Adipocyte (in vitro differentiated cells): ENCODE measurements at places on chromosomes 6 and 20.

DNA sequence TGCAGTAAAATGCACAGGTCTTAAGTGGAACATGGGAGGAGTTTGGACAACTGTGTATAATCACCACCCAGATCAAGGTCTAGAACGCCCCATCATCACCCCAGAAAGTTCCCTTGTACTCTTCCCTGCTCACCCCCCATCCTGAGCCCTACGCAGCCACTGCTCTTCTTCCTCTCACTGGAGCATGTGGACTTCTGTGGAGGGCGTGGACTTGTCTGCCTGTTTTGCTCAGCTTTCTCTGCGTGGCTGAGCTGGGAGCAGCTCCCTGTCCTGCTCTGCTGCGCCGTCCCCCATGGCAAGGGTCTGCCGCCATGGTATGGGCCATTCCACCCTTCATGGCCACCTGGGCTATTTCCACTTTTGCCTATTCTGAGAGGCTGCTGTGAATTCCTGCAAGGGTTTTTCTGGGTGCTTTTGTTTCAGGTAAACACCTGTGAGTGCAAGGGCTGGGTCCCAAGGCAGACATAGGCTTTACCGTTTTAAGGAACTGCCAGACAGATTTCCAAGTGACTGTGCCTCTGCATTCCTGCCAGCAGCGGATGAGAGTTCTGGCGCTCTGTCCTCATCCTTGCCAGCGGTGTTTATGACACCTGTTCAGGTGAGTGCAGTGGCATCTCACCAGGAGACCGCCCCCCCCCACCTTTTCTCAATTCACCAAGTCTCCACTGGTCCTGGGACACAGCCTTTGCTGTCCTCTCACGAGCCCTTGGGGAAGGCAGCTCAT, 19.7 kb downstream of the PCK1 start:
- DNase-seq: no peak

DNA sequence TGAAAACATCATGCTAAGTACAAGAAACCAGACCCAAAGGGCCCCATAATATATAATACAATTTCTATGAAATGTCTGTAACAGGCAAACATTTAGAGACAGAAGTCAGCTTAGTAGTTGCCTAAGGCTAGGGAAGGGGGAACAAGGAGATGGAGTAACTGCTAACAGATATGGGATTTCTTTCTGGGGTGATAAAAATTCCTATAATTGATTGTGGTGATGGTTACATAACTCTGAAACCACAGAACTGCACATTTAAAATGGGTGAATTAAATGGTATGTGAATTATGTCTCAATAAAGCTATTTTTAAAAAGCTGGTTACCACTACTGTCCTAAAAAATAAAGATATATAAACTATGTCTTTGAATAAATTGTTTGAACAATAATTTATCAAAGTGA, 3.2 kb downstream of the CEP162 start:
- no peak for DNase-seq

DNA sequence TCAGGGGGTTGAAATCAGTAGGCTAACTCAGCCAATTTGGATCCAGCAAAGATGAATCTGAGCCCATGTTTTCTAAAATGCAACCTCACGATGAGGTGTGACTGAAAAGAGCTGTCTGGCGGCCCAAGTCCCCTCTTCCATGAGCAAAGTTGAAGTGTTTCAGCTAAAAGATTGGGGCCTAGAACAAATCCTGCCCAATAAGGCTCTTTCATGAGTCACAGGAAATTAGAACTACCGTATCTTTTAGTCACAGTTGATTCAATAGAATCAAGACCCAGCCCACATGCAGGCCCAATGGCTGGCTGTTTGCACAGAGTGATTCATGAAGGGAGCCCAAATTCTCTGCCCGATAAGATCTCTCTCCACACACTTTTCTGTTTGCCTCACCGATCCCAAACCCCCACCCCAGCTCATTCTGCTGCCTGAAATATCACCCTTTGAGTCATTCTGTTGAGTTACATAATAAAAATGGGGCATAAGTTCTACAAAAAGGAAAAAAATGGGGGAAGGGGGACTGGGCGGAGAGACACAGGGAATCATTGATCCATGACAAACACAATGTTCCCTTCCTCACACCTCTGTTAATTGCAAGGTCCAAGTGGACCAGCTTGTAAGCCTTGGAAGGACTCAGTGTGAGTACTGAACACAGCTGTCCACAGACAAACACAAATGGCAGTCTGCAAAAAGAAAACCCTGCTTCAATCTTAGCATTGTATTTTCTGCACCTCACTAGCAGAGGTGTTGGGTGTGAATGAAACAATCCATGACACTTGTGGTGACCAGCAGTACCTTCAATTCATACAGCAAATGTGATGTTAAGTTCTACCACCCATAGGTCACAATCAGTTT, 13.8 kb downstream of the FOXQ1 start:
- peak; percentile 76 for DNase-seq

GRCh38 chr6:6704103-6705060, 115.9 kb downstream of the LY86 start:
- no peak for DNase-seq

- DNase-seq: no peak
These were observed 91.0 kb upstream of the ESR1 start for GRCh38 chr6:151716526-151716932.
